Transverse colon (tissue), 4 donors: ENCODE measurements at places on chromosomes 3 and 15. TPM values are rescaled to one million over a fixed set of nuclear protein-coding genes. Genes with fewer than 3 reads are reported as not detected.

THBS1 gene
- 197 TPM for total RNA-seq

NIPA2 gene
- total RNA-seq: 62.9 TPM

PRSS50 gene
- total RNA-seq: not detected

FEZF2 gene
- not detected for total RNA-seq

TRA2B gene
- total RNA-seq: 154 TPM

TRPM1 gene
- total RNA-seq: not detected

FETUB gene
- not detected for total RNA-seq

ISLR2 gene
- 27.3 TPM for total RNA-seq

SACM1L gene
- total RNA-seq: 71.9 TPM
